Caki2 (cell line): ENCODE measurements at places on chromosomes 16 and 17. TPM values are rescaled to one million over a fixed set of nuclear protein-coding genes. Genes with fewer than 3 reads are reported as not detected.

GRCh38 chr17:53722407-53722806 is 100.3 kb upstream of the KIF2B start:
- DNase-seq, result peak; percentile 91

GRCh38 chr16:75085556-75085955 is 31.0 kb downstream of the LDHD start:
- no peak for DNase-seq

- peak; percentile 22 for DNase-seq
These were observed 338.5 kb downstream of the PMP22 start for GRCh38 chr17:14926526-14927122.

- DNase-seq, result no peak
These were observed 44.7 kb downstream of the CMTM3 start for GRCh38 chr16:66649167-66649566.

DNA sequence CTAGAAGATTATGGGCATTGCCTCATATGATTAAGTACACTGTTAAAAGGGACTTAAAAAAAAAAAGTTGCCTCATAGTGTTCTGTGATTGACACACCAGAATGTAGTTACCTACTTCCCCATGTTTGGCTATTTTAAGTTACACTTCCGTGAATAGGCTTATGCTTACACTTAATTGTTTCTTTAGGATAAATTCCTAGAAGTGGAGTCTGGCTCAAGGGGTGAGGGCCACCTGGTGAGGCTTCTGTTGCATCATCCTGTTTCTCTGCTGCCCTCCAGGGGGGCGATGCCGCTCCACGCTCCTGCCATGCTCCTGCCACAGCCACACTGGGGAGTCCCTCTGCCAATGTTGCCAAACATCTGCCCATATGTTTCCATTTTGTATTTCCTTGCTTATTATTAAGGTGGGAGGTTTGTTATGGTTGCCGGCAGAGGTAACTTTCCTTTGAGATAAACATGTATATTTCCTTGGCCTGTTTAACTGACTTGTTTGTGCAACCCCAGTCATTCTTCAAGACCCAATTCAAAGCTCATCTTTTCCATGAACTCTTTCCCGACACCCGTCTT is 73.1 kb downstream of the KSR1 start:
- no peak for DNase-seq

DNA sequence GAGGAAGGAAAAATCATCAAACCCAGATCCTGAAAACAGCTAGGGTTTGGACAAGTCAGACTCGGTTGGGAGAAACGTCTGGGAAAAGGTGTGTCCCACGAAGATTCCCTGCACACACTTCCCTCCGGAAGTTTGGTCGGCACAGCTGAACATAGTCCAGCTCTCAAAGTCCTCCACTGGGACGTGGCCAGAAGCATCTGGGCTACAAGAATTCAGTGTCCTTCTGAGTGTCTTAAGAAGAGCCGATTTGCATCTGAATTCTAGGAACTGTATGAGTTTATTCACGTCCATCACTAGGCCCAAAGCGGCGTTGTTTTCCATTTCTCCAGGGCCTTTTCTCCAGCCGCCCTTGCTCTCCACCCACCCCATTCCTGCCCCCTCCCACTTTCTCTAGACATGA is 109.1 kb downstream of the C17orf67 start:
- DNase-seq, result no peak

DNA sequence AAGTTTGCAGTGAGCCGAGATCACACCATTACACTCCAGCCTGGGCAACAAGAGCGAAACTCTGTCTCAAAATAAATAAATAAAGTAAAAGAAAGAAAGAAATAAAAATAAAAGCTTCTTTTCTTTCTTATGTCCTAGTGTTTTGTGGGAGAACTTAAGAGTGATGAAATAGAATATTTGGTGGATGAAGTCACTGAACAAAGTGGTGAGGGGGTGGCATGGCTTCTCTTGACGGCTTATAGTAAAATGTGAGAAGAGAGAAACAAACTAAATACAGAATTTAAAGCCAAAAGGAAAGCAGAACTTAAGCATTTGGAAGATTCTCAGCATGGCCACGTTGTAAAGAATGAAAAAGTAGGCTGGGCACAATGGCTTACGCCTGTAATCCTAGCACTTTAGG is 15.3 kb downstream of the SGF29 start:
- no peak for DNase-seq

DNA sequence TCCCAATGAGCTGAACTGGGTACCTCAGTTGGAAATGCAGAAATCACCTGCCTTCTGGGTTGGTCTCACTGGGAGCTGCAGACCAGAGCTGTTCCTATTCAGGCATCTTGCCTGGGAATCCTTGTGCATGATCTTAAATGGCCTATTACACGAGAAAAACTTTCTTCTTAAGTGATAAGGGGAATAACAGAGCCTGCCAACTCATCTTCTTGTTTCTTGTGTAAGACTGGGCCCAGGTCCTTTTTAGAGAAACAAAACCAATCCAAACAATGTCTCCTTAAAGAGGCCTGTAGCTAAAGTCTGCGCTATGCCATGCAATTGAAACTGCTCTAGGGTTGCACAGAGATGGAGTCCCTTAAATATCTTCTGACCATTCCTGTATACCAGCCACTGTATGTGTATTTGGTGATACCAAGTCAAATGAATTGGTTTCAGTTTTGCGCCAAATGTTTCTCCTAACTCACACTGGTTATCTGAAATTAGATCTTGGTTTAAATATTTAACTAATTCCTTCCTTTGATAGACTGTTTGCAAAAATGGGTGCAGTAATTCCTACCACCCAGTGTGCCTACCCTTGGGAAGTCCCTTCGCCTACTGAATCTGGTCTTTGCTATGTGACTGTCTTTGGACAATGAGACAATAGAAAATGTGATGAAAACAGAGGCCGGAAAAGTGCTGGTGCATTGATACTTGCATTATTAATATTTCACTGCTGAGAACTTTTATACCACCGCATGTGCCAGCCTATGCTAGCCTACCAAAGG is 6.5 kb upstream of the CCL23 start:
- DNase-seq, result no peak

DNA sequence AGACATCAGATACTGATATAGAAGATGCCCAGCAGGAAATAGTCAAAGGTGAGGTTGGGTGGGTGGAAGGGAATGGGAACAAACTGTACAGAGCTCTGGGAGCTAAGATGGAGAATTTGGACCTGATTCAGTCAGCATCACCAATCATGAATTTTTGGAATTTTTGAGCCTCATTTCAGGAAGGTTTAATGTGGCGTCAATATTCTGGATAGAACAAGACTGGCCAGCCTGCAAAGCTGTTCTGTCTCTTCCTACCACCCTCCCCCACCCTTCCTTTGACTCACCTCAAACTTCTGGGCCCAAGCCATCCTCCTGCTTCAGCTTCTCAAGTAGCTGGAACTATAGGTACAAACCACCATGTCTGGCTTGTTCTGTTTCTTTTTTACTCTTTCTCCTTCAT is 32.6 kb downstream of the CTCF start:
- DNase-seq, result no peak

GRCh38 chr17:62757500-62757951 is 50.6 kb downstream of the MARCHF10 start:
- no peak for DNase-seq

GRCh38 chr17:27577121-27577761 is 53.7 kb upstream of the LGALS9 start:
- peak; percentile 27 for DNase-seq

DNA sequence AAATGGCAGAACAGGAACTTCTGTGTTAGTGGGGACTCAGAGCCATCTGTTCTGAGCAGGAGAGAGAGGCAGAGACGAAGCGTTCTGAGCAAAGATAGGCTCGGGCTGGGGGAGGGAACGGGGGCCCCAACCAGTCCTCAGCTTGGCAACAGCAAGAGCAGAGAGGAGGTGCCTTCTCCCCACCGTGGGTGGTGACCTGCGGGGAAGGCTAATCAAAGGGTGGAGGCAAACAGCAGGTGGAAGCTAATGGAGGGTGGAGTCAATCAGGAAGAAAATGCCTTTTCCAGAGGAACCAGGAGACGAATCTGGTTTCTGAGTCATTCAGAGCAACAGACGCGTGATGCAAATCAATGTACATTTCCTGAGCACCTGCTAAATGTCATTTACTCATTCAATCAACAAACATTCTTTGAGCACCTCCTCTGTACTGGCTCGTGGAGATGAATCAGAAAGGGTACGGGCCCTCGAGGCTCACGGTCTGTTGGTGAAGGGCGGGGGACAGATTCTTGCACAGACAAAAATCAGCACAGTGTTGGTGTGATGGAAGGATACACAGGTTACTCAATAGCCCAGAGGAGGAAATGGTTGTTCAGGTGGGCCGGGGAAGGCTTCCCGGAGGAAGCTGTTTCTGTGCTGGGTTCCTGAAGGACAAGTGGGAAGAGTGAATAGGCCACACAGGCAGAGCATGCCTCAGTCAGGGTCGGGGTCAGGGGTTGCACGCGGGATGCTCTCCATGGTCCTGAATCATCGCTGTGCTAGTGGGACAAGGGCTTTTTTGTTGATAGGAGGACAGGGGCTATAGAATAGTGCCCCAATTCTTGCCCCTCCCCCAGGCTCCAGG is 5.7 kb upstream of the SPNS2 start:
- peak; percentile 73 for DNase-seq

GRCh38 chr17:8916466-8916865 is 49.0 kb upstream of the PIK3R6 start:
- no peak for DNase-seq

DNA sequence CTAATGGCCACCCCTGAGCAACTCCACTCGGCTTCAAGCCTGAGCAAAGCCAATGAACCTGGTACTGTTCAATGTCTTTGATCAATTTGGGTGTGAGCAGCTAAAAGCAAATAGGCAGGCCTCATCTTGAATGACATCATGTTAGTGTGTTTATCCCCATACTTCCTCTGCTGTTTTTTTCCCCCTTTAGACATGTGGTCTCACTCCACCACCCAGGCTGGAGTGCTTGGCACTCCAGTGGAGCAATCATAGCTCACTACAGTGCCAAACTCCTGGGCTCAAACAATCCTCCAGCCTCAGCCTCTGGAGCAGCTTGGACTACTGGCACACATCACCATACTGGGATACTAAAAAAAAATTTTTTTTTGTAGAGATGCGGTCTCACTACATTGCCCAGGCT is 75.4 kb downstream of the ARHGAP17 start:
- no peak for DNase-seq

- DNase-seq, result no peak
These were observed at the start of gene SAMD14 for GRCh38 chr17:50129728-50130558. Gene SAMD14, minus strand, starts transcription at chr17:50130160. Its CDS starts 5,201 bp downstream, at chr17:50124959.

GRCh38 chr17:9991796-9992195 is 86.7 kb upstream of the RCVRN start:
- no peak for DNase-seq

DNA sequence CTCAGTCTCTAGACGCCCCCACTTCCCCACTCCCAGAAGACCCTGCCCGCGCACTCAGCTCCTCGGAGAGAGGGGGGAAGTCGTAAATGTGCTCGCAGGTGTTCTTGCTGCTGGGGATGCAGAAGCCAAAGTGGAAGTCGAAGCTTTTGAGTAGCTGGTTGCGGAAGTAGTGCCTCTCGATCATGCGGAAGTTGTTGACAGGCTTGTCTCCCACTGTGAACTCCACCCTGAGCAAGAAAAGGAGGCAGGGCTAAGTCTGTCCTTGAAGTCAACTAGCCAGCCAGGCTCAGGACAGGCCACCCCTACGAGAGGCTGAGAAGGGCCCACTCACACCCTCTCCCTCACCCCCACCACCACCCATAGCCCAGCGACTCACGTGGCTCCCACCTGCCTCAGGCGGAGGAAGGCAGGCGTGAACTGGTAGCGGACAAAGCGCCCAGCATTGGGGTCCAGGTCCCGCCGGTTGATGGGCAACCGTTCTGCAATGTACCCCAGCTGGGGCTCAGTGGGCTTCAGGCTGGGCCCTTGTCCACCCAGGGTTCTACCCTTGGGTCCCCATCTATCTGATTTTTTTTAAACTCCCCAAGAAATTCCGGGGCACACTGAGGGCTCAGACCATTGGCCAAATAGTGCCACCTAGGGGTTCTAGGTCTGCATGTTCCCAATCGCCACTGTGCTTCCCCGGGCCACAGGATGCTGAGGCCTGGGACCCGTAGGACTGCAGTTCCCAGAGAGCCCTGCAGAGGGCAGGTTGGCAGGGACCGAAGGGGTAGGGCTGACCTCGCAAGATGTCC is 4.6 kb downstream of the UNC119 start:
- DNase-seq, result peak; percentile 59

DNA sequence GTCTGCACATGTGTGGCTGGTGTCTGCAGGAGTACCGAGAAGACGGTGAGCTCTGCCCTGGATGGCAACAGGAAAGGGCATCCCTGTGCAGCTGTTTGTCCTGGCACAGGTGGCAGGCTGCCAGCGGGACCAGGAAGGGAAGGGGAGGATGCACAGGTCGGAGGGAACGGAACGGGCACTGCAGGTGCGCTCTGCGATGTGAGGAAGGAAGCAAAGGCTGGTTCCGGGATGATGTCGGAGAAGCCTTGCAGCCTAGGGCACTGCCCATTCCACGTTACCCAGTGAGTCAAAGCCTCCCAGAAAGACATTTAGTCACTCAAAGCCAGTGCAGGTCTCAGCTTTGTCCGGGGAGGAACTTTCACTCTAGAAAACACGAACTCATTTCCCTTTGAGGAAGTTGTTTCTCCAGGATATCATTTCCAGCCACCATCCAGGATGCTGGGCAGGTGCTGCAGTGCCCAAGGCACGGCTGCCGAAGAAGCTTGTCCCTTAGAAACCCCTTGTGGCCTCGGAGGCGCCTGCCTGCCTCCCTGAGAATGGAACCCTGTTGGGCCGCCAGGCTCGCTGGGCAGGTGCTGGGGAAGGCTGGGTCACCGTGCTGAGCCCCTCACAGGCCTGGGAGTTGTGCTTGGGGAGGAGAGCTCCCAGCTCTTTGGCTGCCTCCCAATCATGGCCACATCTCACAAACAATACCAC is 4.5 kb upstream of the TMEM235 start:
- no peak for DNase-seq

GRCh38 chr16:25228372-25228771 is 11.6 kb downstream of the AQP8 start:
- no peak for DNase-seq

- no peak for DNase-seq
These were observed 3.5 kb upstream of the NLRC3 start for GRCh38 chr16:3580686-3581085.

DNA sequence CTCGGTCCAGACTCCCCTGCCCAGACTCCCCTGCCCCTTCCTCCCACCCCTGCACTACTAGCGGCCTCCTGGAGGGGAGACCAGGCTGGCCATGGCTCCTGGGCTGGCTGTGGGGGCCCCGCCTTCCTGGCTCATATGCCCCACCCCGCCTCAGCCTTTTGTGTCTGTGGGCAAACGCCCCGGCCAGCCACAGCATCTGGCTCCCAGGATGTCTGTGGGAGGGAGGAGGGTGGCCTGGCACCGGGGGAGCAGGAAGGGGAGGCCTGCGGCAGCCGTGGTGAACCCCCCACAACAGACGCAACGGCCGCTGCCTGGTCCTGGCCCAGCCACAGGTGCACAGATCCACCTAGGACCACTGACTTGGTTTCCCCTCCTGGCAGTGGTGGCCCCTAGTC is 32.9 kb downstream of the BAHCC1 start:
- no peak for DNase-seq

GRCh38 chr16:3170440-3171180 is 17.4 kb upstream of the OR1F1 start:
- no peak for DNase-seq

Gene CNGB1
- 0.20 TPM in 1 of 2 replicates, not detected in the other for total RNA-seq

Gene DLX3
- not detected in 2 replicates for total RNA-seq

Gene KRTAP2-1
- total RNA-seq, result not detected in 2 replicates

Gene HOXB7
- 21.5 and 29.0 TPM in 2 replicates for total RNA-seq

Gene METTL23
- total RNA-seq, result 40.5 and 56.8 TPM in 2 replicates

Gene DOC2A
- total RNA-seq, result 1.2 and 1.7 TPM in 2 replicates

Gene CASKIN1
- total RNA-seq, result 0.03 TPM in 1 of 2 replicates, not detected in the other

Gene CA5A
- total RNA-seq, result not detected in 2 replicates

Gene SOST
- 1.8 and 2.4 TPM in 2 replicates for total RNA-seq

Gene GNG13
- not detected in 2 replicates for total RNA-seq

Gene C1QTNF8
- total RNA-seq, result not detected in 2 replicates

Gene PRRT2
- not detected in 2 replicates for total RNA-seq

Gene KRT40
- not detected in 2 replicates for total RNA-seq

Gene SPIRE2
- 6.0 and 13.1 TPM in 2 replicates for total RNA-seq
